NCI-H82 (cell line): ENCODE measurements at places on chromosomes 6 and 20.
A peak's percentile ranks its signal among the peaks of the same experiment; 100 is the strongest.

DNA sequence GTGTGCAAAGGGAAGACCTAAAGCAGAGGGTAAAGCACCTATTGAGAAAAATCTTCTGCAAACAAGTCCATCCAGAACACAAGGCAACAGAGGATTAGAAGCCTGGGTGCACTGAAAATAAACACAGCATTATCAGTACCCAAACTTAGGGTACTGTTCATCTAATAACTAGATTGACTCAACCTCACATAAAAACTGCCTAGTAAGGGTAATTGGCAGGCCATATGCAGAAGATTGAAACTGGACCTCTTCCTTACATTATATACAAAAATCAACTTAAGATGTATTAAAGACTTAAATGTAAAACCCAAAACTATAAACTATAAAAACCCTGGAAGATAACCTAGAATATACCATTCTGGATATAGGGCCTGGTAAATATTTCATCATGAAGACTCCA is 91.2 kb upstream of the SIRPG start:
- DNase-seq, result no peak

DNA sequence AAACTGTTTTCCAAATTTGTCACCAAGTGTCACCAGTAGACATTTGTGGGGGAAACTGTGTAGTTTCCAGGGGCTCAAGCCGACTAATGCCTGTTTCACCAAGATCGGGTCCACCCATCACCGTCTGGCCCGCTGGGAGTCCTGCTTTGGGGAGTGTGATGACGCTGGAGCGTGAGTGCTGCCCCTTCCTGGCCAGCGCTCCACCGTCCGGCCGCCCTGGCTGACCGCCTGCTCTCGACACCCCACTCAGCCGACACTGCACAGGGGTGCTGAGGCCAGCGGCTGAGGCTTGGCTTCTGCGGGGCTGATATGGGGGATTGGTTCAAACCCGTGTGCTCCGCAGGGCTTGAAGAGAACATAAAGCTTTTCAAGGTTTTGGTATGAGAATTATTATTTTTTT is 160.1 kb downstream of the SMOC2 start:
- DNase-seq, result no peak

DNA sequence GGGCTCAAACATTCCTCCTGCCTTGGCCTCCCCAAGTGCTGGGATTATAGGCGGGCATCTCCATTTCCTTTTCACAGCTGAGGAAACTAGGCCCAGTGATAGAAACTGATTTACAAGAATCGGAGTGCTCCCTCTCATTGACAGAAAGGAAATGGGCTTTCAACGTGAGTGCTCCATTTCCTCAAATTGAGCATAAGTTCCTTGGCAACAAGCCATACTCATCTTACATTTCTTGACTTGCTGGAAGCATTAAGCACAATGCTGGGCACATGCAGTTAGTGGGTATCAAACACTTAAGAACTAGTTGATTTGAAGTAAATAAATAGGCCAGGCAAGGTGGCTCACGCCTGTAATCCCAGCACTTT is 54.7 kb downstream of the FGD2 start:
- DNase-seq, result no peak

- DNase-seq, result no peak
These were observed 24.4 kb upstream of the C6orf62 start for GRCh38 chr6:24743265-24743943.

DNA sequence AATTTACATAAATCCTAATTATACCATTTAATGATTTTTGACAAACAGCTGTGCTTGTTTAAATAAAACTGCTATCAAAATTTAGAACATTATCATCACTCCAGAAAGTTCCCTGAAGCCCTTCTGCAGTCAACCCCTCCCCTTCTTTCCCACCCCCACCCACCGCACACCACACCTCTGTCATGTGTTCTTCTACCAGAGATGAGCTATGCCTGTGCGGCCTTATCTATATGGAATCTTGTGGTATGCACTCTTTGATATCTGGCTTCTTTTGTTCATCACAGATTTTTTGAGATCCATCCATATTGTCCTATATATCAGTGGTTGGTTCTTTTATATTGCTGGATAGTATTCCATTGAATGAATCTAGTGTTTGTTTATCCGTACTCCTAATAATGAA is 7.2 kb downstream of the MYLIP start:
- no peak for DNase-seq

DNA sequence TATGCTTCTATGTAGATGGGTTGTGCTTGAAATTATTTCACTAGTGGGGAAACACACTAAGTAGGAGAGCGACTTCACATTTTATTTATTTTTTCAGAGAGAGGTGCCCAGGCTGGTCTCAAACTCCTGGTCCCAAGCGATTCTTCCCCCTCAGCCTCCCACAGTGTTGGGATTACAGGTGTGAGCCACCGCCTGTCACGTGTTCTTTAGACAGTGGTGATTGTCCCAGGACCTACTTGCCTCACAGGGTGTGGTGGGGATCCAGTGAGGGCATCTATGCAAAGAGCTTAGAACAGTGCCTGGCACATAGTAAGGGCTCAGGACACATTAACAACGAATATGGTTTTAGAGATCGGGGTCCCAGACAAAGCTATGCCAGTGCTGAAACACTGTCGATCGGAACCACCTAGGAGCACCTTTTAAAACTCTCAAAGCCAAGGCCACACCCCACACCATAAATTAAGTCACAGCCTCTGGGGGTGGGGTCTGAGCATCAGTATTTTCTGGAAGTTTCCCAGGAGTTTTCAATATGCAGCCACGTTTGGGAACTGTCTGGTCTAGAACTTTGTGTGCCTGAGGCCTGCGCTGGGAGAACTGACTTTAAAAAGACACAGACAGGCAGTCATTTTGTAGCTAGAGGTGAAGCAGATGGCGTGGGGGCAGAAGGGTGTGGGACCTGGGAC is 4.8 kb upstream of the BCAS4 start:
- DNase-seq, result no peak

DNA sequence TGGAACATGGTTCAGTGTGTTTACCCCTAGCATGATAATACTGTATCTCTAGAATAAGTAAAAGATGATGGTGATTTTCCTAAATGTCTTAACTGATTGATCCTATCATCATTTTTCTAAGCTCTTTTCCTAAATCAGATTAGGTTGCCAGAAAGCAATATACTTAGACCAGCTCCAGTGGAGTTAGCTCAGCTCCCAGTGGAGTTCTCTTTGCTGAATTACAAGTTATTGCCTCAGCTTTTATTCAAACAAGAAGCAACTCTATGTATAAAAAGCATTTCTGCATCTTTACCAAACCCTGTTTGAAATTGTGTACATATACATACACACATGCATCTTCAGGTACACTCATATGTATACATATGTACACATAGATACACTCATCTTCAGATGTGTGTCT is 44.9 kb downstream of the SNX9 start:
- peak; percentile 88 for DNase-seq

GRCh38 chr20:12788632-12789299 is 220.0 kb upstream of the SPTLC3 start:
- no peak for DNase-seq

DNA sequence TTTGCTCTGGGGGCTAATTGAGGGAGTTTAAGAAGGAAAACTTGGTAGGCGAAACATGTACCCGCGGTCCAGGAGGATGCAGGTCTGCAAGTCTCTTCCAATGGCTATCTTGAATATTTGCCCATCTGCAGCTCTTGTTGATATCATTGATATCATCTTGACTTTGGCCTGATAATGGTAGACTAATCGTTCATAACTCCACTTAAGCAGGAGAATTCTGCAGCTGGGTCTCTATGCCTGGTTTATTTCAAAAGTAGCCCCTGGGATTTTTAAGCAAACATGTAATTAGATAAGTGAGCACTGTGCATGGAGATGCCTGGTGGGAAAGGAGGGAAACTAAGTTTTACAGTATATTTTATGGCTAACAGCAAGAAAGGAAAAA is 52.7 kb downstream of the ADGB start:
- no peak for DNase-seq

DNA sequence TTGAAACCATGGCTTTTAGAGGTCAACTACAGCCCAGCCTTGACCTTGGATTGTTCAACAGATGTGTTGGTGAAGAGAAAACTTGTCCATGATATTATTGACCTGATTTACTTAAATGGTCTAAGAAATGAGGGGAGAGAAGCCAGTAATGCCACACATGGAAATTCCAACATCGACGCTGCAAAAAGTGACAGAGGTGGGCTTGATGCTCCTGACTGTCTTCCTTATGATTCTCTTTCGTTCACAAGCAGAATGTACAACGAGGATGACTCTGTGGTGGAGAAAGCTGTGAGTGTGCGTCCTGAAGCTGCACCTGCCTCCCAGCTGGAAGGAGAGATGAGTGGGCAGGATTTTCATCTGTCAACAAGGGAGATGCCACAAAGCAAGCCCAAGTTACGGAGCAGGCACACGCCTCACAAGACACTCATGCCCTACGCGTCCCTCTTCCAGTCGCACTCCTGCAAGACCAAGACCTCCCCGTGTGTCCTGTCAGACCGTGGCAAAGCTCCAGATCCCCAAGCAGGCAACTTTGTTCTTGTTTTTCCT is 16.2 kb downstream of the TTLL2 start:
- no peak for DNase-seq

- DNase-seq, result peak; percentile 54
These were observed 18.5 kb downstream of the POM121L2 start for GRCh38 chr6:27293436-27294098.

DNA sequence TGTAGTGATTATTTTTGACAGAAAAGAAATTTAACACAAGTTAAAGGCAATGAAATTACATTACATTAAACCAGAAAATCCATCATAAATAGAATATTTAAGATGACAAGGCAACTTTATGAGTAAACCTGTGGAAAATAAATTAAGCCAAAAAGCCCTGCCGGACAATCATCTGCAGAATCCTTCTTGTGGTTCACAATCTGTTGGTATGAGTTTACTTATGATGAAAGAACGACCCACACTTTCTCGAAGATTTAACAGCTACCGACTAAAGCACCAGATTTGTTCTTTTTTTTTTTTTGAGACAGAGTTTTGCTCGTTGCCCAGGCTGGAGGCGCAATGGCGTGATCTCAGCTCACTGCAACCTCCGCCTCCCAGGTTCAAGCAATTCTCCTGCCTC is 21.4 kb downstream of the HDAC2 start:
- no peak for DNase-seq

DNA sequence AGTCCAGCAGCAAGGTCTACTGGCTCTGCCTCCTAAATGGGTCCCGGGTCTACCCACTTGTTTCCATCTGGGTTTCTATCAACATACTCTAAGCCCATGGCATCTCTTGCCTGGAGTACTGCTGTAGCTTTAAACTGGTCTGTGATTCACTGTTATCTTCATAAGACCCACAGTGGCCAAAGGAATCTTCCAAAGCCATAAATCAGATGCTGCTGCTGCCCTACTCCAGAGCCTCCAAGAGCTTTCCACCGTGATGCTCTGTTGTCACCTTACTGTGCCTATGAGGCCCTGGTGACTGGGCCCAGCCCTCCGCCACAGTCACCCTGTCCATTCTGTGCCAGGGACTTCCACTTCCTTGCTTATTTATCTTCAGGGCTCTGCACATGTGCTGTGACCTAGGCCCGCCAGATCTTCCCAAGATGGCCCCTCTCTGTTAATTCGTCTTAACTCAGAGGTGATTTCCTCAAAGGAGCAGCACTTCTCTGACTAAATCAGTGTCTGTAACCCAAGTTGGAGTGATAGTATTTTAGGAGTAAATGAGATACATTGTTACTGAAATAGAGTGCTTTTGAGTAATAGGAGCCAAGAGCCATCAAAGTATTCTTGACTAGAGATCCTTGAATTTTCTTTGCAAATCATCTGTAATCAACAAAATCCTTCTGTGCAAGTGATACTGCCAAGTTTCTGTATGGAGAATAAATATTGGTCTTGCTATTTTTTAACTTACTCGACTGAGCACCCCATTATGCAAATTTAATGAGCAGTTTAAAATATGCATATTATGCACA is 102.5 kb downstream of the PPP1R14C start:
- no peak for DNase-seq

GRCh38 chr6:40909811-40910210 is 129.2 kb downstream of the UNC5CL start:
- no peak for DNase-seq
